ENCODE measurements at places on chromosomes 4 and X.

DNA sequence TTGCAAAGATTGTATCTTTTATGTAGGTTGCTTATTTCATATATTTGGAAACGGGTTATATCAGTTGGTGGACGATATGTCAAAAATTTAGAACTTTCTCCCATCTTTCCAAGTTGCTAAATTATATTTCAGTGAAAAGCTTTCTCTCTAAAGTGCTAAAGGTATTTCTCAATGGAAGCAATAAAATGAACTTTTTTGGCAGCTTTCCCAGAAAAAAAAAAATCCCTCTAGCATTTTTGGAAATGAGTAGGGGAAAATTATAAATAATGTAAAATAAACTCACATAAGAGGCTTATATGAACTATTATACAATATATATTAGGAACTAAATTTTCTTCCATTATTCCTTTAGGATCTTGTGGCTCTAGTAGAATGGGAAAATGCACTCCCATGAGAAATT, 152.2 kb downstream of the GRID2 start:
- DNase-seq: no peak

- DNase-seq: no peak
Observed at GRCh38 chrX:38848671-38849455, 47.6 kb downstream of the MID1IP1 start.

- DNase-seq: no peak
Observed at GRCh38 chrX:151711787-151712186, 4.0 kb upstream of the FATE1 start.

DNA sequence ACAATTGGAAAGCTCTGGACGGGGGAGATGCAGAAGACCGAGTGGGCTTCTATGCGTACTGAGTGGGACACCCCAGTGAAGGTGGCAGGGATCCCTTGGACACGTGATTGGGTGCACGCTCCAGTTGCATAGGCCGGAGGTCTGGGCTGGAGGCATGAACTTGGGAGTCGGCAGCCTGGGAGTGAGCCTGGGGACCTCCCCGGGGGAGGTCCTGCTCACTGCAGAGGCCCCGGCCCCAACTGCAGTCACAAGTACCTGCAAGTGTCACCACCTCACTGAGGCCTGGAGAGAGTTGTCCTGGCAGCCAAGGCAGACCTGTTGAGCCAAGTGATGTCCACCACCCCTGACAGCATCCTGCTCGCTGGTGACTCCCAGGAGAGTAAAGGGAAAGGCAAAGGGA, 49.3 kb upstream of the HMX1 start:
- DNase-seq: no peak

GRCh38 chr4:44988011-44988410, 261.7 kb upstream of the GNPDA2 start:
- DNase-seq: no peak

DNA sequence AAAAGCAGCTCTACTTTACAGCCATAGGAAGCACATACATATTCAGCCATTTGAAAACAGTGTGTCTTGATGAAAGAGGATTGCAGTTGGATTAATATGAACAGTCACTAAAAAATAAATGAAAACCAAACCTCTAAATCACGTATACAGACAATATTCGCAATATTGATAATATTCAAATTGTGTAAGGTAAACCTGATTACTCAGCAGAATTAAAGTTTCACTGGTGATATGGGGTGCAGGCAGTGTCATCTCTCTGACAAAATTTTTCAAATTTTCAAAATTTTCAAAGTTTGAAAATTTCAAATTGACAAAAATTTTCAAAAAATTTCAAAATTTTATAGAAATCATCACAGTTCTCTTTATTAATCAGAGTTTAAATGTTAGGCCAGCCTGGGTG, 55.7 kb downstream of the FAT4 start:
- no peak for DNase-seq

- no peak for DNase-seq
Observed at GRCh38 chrX:151393514-151393913, 3.5 kb upstream of the VMA21 start.

GRCh38 chr4:6493658-6494304, 21.4 kb upstream of the PPP2R2C start:
- peak; percentile 22 for DNase-seq

DNA sequence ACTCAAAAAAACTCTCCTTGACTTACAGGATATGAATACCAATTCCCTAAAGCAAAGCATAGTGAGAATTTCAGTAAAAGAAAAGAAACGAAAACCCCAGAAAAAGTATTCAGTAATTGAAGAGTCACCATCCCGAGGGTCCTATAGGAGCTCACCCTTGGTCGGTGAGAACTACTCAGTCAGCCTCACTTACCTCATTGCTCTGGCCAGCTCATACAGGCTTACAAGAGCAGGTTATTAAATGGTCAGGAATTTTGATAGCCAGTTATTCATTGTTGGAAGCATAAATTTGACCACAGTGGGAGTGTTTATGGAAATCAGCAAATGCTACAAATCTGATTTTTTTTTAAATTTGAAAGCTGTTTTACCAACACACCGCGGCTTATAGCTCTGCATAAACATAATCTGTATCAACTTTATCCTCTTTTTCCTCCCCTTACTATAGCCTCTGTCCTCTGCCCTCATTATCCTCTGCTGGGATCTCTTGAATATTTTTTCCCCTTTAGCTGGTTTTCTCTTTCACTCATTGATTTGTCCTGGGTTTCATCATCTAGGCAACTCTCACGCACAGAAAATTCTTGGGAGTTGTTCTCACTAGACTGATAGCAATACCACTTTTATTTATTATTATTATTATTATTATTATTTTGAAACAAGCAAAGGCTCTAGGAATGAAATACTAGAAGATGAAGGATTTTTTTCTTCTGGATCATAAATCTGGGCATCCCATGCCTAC, 11.0 kb upstream of the CXCL2 start:
- DNase-seq: peak; percentile 89

DNA sequence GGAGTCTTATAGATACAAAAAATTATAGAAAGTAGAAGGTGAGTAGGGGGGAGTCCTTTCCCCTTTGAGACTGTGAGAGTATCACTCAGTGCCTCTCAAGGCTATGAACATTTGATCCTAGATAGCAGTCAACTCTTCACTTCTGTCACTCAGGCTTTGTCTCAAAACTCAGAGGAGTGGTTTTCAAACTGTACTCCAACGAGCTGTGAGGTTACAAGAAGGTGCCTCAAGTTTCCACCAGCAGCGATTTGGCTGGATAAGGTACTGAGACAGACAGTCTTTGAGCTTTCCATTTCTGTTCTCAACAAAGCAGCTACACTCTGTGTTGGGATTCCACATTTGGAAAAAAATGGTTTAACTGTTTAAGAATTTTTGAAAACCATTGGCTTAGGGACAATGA, 48.0 kb upstream of the NDST3 start:
- no peak for DNase-seq

DNA sequence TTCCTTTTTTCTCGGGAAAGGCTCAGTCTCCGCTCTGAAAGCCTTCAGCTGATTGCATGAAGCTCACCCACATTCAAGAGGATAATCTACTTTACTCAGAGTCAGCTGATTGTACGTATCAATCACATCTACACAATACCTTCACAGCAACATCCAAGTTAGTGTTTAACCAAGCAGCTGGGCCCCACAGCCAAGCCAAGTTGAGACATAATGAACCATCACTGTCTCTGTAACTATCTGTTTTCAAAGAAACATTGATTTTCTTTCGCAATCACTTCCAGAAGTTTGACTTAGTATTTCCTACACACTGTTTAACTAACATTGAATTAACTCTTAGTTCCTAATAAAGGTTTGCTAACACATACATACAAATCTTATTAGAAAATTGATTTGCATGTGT, 40.3 kb downstream of the RWDD4 start:
- DNase-seq: peak; percentile 42

GRCh38 chrX:40323977-40324376, 226.2 kb upstream of the BCOR start:
- no peak for DNase-seq

GRCh38 chrX:154056770-154057241, 37.1 kb upstream of the IRAK1 start:
- DNase-seq: peak; percentile 51

DNA sequence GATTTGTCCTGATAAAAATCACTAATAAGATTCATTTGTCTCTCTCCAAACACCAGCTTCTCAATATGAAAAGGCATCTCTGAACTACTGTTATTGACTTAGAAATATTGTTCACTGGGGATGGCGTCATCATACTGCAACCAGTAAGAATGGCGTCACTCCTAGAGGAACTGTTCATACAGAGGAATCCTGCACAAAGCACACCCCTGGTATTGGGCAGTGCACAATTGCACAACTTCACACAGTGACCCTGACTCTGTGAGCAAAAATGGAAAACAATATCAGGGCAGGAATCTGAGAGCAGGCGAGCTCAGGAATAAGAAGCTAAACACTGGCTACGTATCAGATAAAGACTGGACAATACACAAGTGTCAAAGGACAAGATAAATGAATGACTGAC, 66.7 kb upstream of the PNPLA4 start:
- no peak for DNase-seq

DNA sequence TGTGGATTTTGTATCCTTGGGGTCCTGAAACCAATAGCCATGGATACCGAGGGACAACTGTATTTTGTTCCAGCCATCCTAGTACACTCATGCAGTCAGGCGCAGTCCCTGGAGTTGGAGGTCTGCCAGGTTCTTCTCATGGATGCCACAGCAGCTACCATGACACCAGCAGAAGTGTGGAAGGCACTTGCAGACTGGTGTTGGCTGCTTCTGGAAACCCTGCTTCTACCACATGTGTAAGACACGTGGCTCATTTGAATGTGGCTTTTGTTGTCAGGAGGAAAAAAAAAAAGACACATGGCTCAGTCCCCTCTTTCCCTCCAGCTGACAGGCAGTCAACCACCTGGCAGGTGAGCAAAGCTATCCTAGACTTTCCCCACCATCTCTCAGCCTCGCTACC, 19.4 kb downstream of the DRD5 start:
- DNase-seq: no peak

- DNase-seq: no peak
Observed at GRCh38 chrX:48458711-48459110, 11.3 kb downstream of the SLC38A5 start.

DNA sequence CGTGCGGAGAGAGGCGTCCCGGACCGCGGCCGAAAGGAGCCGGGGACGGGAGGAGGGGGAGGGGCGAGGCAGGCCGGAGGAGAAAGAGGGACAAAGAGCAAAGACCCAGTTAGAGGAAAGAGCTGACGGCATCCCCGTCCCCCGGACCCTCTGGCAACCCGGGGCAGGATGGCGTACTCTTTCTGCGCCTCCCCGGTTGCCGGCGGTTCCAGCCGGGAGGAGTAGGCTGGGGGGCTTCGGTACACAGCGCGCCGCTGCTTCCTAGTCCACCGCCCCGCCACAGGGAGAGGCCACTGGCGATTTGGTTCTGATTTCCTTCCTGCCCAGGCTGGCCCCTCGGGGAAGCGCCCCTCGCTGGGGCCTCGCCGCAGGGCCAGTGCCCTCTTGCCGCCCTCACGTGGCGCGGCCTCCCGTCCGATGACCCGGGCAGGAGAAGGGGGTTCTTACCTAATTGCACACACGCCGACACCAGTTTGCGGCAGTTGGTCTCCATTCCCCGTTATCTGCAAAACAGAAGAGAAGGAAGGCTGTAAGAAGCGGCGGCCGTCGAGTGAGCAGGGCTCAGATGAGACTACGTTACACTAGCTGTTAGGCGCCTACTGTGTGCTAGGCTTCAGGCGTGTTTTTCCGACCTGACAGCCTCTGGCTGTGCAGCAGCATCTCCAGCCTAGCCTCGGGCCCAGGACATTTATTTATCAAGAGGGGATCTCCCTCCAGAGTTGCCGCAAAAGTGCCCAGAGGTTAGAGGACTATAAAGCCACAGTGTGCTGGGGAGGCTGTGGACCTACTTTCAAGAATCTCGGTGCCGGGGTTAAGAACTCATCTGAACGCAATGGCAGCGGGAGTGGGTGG, 9.9 kb upstream of the PITX2 start:
- peak; percentile 65 for DNase-seq

- peak; percentile 90 for DNase-seq
Observed at GRCh38 chrX:1205681-1206611, 6.5 kb downstream of the CRLF2 start.

DNA sequence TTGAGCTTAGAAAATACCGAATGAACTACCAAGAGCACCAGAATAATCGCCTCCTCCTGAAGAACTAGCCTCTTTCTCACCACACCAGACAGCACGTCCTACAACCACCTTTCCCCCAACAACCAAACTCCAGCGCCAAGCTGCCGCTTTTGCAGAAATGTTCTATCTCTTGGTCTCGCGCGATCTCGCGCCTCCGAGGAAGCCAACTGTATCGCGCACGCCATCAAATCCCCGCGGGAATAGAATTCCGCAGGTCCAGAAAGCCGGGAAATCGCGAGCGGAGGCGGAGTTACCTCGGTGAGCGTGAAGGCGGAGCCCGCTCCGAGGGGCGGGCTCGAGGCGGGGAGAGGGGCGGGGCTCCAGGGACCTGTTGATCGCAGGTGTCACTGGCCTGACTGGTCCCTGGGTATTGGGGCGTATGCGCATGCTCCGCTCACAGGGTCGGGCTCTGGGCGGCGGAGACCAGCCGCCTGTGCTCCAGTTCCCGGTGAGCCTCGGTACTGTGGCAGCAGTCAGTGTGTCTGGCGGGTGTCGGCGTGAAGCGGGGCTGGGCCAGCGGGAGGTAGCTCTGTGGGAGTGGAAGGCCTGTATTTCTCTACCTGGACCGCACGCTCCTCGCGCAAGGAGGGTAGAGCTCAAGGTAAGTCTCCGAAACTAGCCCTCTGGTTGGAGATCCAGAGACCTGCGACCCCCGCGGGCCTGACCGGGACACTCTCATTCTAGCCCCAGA, at the start of gene USP53:
Gene USP53 (plus strand): TSS at position 480 of the 730 bp plus-strand sequence. CDS start 27,047 bp downstream, outside the sequence.
- DNase-seq: peak; percentile 99

- peak; percentile 16 for DNase-seq
Observed at GRCh38 chrX:134761788-134762187, 103.5 kb upstream of the PLAC1 start.

DNA sequence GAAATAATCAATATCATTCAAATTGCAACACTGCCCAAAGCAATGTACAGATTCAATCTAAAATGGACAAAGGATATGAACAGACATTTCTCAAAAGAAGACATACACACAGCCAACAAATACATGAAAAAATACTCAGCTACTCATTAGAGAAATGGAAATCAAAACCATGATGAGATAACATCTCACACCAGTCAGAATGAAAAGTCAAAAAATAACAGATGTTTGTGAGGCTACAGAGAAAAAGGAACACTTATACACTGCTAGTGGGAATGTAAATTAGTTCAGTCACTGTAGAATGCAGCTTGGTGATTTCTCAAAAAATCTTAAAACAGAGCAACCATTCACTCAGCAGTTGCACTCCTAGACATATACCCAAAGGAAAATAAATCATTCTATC, 205.2 kb downstream of the DKK2 start:
- no peak for DNase-seq

GRCh38 chr4:113555868-113556267, 205.7 kb downstream of the CAMK2D start:
- DNase-seq: no peak

DNA sequence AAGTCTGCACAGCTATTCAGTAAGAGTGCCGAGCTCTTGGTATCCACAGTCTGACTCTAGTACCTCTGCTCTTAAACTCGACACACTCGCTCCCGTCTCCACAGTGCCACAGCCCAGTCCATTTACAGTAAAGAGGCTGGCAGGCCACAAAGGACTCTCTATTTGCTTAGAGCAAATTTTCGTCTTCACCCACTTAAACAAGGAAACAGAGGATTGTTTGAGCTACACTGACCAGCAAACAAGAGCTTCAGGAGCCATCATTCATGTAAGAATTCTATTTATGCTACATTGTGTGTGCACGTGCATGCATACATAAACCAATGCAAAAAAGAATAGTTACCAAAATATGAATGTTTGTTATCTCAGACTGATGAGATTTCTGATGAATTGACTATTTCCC, 290.2 kb downstream of the USP46 start:
- no peak for DNase-seq
